Left lung (tissue), 14 donors: ENCODE measurements at places on chromosomes 3 and 15. TPM values are rescaled to one million over a fixed set of nuclear protein-coding genes. Genes with fewer than 3 reads are reported as not detected.

DNA sequence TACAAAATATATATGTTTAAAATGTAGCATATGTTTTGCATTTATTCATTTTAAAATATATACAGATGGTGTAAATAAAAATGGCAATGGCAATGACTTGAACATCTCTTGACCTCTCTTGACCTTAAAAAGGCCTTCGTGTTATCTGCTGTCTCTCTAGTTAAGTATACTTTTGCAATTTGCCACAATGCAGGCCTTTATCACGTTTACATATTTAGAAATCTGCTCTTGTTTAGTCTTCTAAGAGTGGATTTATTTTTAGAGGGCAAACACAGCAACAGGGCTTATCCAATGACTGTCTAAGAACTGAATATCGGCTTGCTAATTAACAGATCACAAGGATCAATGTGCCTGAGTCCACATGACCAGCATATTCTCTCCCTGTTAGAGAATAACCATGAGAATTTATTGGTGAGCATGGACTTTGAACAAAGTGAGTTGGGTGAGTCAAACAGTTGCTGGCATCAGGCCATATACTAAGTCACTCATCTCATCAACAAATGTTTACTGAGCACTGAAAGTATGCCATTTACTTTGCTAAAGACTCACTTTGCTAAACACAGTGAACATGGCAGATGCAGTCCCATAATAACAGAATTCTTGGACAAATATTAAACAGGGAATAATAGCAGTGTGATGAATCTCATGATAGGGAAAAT lies 48.2 kb downstream of the MDFIC2 start:
- DNase-seq, result no peak

- DNase-seq, result no peak
Observed at GRCh38 chr3:193465992-193466608, 87.5 kb upstream of the ATP13A5 start.

DNA sequence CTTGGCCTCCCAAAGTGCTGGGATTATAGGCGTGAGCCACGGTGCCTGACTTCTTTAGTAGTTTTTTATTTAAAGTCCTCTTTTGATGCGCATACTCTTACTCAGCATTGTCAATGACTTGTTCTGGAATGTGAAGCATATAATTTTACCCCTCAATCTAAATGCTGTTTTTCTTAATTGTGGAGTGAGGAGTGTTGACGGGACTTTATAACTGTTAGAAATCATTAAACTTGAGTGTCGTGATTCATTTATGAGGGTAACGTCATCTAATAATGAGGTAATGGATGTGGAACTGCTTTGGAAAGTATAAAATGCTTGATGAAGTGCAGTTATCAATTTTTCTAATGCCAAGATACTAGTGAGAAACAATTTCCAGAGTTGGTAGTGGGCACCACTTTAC lies 48.3 kb downstream of the PLS1 start:
- DNase-seq, result no peak

GRCh38 chr3:42690766-42691680 lies 5.7 kb downstream of the KLHL40 start:
- no peak for DNase-seq

The ACKR2 gene
- polyA plus RNA-seq, result 0.77 TPM

- no peak for DNase-seq
Observed at GRCh38 chr3:176867681-176868663, 329.3 kb downstream of the TBL1XR1 start.

GRCh38 chr3:32399030-32399620 lies 7.5 kb downstream of the CMTM7 start:
- DNase-seq, result no peak

GRCh38 chr15:48470096-48470495 lies 138.9 kb downstream of the DUT start:
- no peak for DNase-seq

GRCh38 chr15:31050953-31051352 lies 50.6 kb downstream of the TRPM1 start:
- DNase-seq, result no peak

- peak; percentile 36 for DNase-seq
Observed at GRCh38 chr3:27467545-27467944, 16.6 kb downstream of the SLC4A7 start.

The SLC49A4 gene
- 11.0 TPM for polyA plus RNA-seq

- no peak for DNase-seq
Observed at GRCh38 chr15:38536201-38536676, 28.4 kb downstream of the RASGRP1 start.

GRCh38 chr3:114274929-114275328 lies 18.9 kb upstream of the TIGIT start:
- DNase-seq, result no peak

GRCh38 chr3:140843656-140844055 lies 98.0 kb upstream of the SLC25A36 start:
- no peak for DNase-seq

DNA sequence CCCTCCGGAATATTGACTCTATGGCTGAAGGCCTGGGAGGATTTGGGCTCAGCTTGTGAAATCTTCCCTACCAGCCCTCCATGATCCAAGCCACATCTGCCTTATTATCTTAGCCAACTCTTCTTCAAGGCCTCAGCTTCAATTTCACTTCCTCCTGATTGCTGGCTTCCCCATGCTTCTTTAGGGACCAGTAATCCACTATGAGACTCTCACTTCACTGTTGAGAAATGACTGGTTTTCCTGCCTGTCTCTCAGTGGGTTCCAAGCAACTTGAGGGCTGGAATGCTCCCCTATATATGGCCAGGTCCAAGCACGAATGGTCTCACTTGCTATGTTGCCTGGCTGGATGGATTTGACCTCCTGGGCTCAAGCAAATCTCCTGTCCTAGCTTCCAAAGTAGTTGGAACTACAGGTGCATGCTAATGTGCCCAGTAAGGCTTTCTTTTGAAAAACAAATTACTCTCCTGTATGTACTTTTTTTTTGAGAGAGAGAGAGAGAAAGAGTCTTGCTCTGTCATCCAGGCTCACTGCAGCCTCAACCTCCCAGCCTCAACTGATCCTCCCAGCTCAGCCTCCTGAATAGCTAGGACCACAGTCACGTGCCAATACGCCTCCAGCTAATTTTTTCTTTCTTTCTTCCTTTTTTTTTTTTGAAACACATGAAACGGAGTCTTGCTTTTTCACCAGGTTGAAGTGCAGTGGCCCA lies 7.9 kb upstream of the PIK3CB start:
- no peak for DNase-seq

The GHRL gene
- polyA plus RNA-seq, result 106 TPM

The WDR76 gene
- 16.3 TPM for polyA plus RNA-seq

GRCh38 chr3:110656394-110657025 lies 415.1 kb upstream of the NECTIN3 start:
- DNase-seq, result no peak

DNA sequence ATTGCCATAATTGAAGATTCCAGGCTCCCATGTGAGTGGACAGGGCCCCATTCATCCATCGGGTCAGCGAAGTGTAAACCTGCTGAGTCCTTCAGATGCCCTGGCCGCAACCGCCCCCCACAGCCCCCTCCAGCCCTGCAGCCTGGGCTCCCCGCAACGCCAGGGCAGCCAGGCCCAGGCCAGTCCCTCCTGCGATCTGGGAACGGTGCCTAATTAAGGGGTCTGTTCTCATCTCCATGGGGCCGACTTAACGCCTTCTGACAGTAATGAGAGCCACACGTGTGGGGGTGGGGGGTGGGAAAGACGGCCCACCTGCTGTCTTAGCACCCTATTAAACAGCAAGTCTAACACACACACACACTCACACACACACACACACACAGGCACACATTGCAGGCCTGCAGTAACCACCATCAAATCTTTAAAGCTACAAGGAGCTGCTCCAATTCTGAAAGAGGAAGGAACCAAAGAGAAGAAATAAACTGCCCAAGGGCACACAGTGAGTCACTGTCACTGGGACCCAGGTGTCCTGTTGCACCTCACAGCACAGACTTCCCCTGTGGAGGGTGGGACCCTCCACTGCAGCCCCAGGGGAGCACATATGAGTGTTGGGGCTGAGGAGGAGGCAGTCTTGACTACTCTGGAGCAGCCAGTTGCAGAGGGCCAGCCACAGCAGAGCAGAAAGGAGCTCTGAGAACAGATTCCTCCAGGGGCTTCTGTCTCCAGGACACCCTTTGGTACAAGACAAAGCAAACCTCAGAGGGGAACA lies 31.8 kb upstream of the HES1 start:
- no peak for DNase-seq

- no peak for DNase-seq
Observed at GRCh38 chr3:166829896-166830295, 550.2 kb downstream of the ZBBX start.

GRCh38 chr3:114896978-114897377 lies 250.1 kb downstream of the ZBTB20 start:
- no peak for DNase-seq

DNA sequence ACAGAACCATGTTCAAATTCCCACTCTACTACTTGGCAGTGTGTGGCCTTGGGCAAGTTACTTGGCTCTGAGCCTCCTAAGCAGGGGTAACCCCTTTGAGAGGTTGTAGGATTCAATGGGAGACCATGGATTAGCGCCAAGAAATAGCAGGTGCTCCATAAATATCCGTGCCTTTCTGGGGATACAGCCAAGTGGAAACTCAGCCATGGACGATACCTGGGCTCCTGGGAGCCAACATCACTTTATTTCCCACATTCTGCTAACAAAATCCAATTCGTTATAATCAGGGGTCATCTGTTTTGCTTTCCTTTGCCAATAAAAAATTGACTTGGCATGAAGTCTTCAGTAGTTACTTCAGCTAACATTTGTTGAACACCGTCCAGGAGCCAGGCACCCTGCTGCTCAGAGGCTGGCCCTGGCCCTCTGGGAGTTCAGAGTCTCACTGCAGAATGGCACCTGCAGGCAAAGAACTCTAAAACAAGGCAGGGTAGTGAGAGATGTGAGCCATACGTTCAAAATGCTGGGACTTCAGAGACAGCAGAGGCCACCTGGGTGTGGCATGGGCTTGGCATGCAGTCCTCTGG lies 42.3 kb downstream of the ZDHHC19 start:
- no peak for DNase-seq

GRCh38 chr3:24437326-24437725 lies 57.3 kb downstream of the THRB start:
- DNase-seq, result no peak
